ENCODE measurements at places on chromosomes 4 and X.

DNA sequence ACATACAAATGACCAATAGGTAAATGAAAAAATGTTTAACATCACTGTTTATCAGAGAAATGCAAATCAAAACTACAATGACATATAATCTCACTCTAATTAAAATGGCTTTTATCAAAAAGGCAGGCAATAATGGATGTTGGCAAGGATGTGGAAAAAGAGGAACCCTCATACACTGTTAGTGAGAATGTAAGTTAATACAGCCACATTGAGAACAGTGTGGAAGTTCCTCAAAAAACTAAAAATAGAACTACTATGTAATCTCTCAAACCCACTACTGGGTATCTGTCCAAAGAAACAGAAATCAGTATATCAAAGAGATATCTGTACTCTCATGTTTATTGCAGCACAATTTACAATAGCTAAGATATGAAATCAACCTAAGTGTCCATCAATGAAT lies 165.9 kb upstream of the HHIP start:
- no peak for DNase-seq

GRCh38 chr4:1209821-1210220 lies 37.4 kb upstream of the SPON2 start:
- peak; percentile 17 for DNase-seq

DNA sequence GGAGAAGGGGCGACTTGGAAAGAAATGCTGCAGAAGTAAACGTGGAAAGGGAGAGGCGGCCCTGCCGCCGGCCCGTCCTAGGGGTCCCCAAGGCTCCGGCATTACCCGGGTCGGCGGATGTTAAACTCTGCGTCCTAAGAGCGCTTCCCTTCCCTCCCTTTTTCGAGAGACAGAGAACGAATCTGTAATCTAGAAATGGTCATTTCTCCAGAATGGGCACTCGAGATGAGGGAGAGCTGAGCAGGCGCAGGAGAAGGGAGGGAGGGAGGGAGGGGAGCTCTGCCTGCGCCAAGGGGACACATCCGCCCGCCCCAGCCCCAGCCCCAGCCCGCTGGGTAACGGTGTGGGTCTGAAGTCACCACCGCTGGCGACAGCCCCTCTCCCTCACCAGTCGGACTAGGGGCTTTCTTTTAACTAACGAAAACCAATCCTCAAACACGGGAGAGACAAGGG lies 1.7 kb downstream of the HCFC1 start:
- no peak for DNase-seq

DNA sequence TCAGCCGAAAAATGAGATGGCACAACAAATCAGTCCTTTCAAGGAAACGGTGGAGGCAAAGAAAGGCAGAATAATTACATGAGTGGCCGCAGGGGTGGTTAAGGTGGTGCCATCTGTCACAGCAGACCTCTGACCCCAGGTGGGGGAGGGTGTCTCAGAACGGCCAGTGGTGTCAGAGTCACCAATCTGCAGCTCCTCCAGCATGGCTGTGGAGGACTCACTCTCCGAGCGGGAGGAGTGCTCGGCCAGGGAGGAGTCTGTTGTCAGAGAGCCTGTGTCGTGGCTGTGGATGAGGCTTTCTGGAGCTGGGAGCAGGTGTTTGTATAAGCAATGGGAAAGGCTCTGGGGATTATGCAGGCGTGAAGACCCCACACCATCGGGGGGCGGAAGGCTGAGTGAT lies 130.3 kb upstream of the PDLIM3 start:
- no peak for DNase-seq

- DNase-seq = no peak
Measured at GRCh38 chr4:80112236-80112635, 39.2 kb upstream of the ANTXR2 start.

GRCh38 chrX:130027569-130027968 lies 45.1 kb downstream of the BCORL1 start:
- no peak for DNase-seq

DNA sequence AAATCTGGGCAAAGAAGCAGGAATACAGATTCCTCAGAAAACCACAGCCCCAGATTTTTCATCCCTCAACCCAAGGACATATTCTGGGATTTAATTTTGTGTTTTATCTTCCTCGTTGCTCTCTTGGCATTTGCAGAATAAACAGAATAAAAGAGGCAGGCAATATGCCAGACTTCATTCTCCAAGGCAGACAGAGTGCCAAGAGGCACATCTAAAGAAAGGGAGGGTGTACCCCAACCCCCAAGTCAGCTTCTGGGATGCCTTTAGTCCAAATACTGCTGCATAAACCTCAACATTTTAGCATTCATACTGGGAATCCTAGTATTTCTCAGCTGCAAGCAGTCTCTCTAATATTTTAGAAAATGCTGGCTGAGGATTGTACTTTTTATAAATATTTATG lies 629.2 kb downstream of the KLHL13 start:
- peak; percentile 22 for DNase-seq

GRCh38 chr4:72283357-72283756 lies 251.6 kb downstream of the NPFFR2 start:
- no peak for DNase-seq

- no peak for DNase-seq
Measured at GRCh38 chrX:151929126-151929525, 16.4 kb downstream of the MAGEA4 start.

DNA sequence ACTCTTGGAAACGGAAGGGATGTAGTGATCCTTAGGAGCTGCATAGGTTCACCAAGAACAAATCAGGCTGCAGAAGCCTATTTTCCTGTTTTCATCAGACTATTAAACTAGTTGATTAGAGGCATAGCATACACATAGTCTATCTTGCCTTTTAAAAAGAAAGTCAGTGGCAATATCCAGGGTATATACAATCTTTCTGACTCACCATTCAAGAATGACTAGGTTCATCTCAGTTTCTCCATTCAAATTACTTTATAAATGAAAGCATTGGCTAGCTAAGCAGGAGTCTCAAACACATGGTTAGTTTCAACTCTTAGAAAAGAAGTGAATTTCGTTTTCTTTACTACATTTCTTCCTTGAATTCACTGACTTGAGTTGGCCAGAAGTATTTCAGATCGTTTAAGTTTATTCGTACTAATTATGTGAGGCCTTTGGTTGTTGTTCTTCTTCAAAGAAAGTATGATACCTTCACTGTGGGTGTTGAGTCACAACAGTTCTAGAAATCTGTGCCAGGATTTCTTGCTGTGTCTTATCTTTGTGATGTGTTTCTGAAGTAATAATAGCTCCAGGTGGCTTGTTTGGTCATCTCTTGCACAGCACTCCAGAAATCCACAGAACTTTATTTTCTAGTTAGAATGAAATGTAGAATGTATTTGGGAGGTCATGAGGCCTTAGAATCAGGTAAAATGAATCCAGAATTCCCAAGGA lies 88.2 kb downstream of the AWAT2 start:
- DNase-seq = no peak

DNA sequence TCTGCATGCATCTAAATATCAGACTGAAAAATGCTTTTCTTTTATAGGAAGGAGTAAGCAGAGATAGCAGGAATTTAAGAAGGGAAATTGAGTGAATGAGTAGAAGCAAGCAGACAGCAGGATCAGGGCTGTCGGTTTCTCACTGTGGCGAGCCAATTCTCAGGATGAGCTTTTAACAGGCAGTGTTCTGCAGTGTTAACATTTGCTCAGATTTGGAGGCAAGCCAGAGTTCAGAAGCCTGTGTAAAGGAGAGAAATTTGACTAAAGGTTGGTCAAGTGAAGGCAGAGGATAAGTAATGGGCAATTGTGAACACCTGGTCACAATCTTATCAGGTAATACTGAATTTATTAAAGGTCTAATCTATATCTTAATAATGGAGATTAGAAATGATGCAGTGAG lies 133.3 kb upstream of the MAGEB16 start:
- peak; percentile 22 for DNase-seq

DNA sequence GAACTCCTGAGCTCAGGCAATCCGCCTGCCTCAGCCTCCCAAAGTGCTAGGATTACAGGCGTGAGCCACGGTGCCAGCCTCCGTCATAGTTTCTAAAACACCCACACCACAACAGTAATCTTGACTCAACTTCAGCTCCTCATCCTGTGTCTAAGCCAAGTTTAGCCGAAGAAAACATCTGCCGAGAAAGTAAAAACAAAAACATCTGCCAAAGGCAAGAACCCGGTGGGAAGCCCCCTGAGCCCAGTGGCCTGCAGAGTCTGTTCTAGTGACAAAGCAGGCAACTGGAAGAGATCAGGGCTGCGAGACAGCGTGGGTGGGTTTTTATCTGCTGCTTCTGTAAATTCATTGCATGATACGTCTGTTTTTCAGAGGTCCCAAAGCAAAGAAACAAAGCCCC lies 26.6 kb upstream of the CD99 start:
- no peak for DNase-seq

DNA sequence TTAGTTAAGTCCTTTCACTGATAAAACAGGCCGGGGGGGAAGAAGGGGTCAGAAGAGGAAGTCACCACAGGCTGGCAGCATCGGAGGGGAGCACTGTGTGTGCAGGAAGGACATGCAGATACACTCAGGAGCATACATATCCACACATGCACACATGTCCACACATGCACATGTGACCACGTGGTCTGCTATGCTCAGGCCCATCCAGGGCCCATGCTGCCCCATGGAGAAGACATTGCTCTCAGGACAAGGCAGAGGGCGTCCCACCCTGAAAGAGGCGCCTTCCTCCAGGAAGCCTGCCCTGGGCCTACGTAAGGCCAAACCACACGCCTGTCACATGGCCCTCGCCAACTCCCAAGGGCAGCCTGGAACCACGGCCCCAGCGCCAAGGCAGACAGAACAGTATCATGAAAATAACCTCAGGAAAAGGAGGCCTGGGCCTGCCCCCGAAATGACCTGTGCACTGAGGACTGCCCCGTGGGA lies 15.8 kb downstream of the WDR1 start:
- no peak for DNase-seq

DNA sequence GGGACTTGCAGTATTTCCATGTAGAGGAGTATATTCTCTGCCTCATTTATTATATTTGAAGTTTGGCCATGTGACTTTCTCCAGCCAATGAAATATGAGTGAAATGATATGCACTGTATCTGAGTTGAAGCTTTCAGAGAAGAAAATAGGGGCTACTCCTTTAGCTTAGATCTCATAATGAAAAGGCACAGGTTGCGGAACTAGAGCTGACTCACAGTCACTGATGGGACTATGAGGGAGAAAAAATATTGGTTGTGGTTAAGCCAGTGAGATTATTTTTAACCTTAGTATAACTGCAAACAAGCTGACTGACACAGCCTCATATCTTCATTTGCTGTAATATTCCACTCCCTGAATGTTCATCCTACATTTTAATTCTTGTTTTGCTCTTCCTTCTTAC lies 1104.3 kb downstream of the RPA4 start:
- no peak for DNase-seq

DNA sequence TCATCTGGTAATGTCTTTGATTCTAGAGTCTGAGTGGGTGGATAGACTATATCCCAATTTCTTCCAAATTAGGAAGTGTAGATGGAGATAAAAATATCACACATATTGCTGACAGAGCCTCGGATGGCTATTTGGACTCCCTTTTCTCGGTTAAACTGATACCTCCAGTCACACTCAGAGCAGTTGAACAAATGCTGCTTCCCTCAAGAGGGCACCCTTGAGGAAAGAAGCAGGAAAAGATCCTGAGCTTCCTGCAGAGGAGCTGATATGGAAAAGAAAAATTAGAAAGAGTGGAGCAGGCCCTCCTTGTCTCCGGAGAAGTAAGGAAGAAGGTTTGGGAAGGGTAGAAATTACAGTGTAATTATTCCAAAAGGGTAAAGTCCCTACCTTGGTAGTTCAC lies 96.2 kb upstream of the CCSER1 start:
- no peak for DNase-seq

DNA sequence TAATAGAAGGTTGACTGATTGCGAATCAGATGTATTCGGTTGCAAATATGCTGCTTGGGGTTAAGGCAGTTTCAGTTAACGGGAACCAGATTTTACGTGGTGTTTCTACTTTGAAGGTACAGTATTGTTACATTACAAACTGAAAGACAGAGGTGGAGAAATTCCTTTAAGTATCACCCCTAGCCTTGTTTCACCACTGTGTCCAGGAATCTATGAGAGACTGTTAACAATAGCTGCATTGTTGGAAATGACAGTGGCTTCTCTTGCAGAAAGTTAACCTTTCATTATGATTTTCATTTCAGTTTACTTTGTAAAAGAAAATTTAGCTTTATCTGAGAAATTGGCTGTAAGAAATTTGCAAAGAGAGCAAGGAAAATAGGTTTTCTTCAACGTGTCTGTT lies 2.6 kb downstream of the CDKL5 start:
- peak; percentile 22 for DNase-seq

DNA sequence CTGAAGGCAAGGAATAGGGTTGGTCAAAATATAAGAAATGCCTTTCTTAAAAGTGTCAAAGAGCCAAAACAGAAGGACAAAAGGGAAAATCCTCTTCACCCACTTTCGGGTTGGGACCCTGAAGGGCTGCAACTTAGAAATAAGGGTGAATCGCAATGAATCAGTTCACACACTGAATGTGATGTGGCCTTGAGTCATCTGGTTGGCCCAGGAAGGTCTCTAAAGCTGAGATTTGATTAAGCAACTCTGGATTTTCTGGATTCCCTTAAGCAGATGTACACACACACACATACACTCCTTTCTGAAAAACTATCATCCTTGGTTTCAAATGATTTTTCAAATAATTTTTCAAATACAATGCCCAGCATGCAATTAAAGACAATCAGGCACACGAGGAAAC lies 13.1 kb downstream of the TAB3 start:
- no peak for DNase-seq

DNA sequence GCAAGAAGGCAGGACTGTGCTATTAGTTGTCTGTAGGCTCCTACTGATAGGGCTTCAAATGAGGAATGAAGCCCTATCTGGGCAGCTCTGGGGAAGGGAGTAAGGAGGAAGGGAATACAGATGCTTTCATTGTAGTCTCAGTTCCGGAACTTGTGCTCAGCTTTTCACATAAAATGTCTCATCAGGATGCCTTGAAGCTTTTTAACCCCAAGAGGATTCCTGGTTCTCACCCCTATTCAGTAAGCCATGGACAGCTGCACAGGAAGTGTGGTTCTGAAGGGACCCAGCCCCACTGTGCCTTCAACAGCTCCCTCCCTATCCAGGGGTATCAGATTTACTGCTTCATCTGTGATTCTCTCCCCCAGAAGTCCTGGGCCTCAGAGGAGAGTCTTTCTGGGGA lies 5.0 kb downstream of the ARMCX5 start:
- no peak for DNase-seq

DNA sequence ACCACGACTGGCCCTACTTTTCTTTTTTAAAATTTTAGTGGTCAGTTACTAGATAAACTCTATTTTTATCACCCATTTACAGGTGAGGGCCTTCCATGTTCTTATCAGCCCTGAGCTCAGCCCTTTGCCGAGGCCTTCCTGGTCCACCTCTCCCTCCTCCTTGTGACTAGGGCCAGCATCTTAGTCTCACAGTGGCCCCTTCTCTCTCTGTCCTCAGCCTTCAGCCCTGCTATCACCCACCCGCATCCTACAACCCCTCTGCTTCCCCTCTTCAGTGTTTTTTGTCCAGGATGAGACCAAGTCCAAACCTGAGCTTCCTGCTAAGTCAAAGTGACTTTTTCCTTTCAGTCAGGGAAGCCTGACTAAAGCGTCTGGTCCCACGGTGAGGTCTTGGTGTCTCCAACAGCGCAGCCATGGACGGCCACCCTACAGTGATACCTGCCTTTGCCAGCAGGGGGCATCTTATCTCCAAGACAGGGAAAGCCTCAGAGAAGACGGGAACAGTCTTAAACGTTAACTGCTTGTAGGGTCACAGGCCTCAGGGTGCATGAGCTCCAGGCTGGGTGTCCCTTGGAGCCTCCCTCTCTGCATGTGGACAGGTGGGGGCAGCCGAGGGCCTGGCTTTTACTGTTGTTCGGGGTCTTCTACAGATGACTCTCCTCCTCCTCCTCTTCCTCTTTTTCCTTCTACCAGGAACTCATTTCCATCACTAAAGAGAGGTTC lies 11.7 kb upstream of the GAGE10 start:
- DNase-seq = peak; percentile 28

GRCh38 chr4:404006-404405 lies 66.4 kb downstream of the ZNF141 start:
- no peak for DNase-seq

Data from brain (organoid and tissue), 16 donors.